Natural killer cell treated with Interleukin-12 subunit alpha and Interleukin-12 subunit beta and Interleukin-15 and Interleukin-18, amount 100 ng/mL, for 72 hours (primary cell): ENCODE measurements at places on chromosomes 6 and 20. TPM values are rescaled to one million over a fixed set of nuclear protein-coding genes. Genes with fewer than 3 reads are reported as not detected.

Gene WTAP
- total RNA-seq, result 106 TPM

Gene ARMC2
- total RNA-seq, result 5.4 TPM

Gene HLA-DRB5
- 15.9 TPM for total RNA-seq

Gene HACE1
- 16.8 TPM for total RNA-seq

Gene SOX4
- 1.5 TPM for total RNA-seq

Gene DYNLT2
- 2.6 TPM for total RNA-seq
